ENCODE measurements at places on chromosomes 2 and 18.
A peak's percentile ranks its signal among the peaks of the same experiment; 100 is the strongest.

DNA sequence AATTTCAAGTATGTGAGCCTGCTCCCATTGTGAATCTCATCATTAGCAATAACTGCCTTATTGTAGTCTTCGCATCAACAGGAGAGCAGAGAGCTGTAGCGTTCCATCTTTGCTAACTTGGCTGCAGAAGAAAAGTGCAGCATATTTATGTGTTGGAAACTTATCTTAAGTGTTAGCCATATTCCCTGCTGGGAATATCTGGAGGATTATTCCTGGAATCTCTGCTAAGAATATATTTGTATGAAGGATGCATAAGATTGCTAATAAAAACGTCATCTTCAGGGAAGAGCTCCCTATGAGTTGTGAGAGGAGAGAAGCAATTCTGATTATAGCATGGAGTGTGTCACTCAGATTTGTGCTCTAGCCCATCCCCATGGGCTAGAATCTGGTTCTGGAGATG is 115.1 kb upstream of the REG3G start:
- DNase-seq: no peak

- DNase-seq: no peak
Observed at GRCh38 chr2:28411956-28412609, 19.4 kb downstream of the FOSL2 start.

DNA sequence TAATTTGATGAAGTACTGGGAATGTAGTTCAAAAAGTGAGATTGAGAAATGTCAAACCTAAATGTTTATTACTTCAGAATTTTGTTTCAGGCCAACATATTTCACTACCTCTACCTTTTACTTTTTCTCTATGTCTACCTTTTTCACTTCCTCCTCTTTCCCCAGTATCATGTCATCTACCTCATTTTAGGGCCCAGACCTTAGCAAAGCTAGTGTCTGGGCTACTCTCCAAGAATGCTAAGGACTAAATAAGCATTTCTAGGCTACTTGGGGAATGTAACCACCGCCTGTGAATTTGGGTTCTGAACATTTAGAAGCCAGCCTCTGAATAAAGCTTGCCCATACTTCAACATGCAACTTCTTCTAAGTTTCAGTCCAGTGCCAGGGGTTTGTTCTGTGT is 330.4 kb downstream of the SLC4A3 start:
- DNase-seq: no peak

DNA sequence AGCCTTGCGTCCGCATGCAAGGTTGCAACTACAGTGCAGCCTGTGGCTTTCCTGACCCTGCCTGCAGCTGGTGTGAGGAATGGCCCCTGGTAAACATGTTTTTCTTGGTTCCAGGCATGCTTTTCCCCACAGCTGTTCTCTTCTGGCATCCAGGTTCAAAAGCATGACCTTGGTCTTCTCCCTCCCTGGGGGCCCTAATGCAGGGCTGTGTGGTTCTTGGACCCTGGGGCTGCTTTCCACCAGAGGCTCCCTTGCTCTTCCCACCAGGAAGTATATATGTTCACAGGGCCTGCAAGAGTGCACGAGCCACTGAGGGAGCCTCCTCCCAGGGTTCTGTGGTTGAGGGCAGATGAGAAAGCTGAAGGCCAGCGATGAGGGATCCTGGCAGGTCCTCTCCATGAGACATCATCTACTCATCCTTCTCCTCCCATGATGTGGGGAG is 125.9 kb downstream of the BCL2L11 start:
- DNase-seq: no peak

GRCh38 chr2:215436705-215437565 is 1.1 kb upstream of the FN1 start:
- DNase-seq: no peak

GRCh38 chr2:138727956-138728355 is 52.2 kb downstream of the NXPH2 start:
- DNase-seq: peak; percentile 12

GRCh38 chr2:84807063-84807485 is 73.8 kb downstream of the TRABD2A start:
- DNase-seq: no peak

DNA sequence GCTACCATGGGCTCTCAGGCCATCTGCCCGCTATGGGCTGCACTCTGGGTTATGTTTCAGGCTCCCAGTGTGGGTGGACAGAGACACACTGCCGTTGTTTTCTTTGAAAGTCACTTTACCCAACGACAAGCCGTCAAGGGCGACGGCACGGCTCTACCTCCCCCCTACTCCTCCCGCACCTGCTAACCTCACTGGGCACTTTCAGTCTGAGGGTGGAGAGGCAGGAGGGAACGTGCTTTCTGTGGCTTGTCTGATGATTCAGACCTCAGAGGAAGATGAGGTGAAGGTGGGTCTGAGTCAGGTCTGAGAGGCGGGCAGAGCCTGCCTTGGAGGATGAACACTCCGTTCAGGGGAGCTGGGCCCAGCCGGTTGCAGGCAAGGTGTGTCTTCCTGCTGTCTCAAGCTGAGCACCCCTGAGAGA is 147.6 kb upstream of the HDAC4 start:
- no peak for DNase-seq
